HFF-Myc (cell line): ENCODE measurements at places on chromosomes 13 and 19.

GRCh38 chr19:51799034-51799773 lies 4.2 kb downstream of the FPR3 start:
- peak; percentile 90 for DNase-seq

- peak; percentile 63 for DNase-seq
Measured at GRCh38 chr19:10315335-10316214, at the start of gene FDX2. Gene FDX2, minus strand, starts transcription at chr19:10316015. Its CDS starts 19 bp downstream, at chr19:10315996.

- no peak for DNase-seq
Measured at GRCh38 chr13:30847650-30848307, 58.3 kb upstream of the MEDAG start.

DNA sequence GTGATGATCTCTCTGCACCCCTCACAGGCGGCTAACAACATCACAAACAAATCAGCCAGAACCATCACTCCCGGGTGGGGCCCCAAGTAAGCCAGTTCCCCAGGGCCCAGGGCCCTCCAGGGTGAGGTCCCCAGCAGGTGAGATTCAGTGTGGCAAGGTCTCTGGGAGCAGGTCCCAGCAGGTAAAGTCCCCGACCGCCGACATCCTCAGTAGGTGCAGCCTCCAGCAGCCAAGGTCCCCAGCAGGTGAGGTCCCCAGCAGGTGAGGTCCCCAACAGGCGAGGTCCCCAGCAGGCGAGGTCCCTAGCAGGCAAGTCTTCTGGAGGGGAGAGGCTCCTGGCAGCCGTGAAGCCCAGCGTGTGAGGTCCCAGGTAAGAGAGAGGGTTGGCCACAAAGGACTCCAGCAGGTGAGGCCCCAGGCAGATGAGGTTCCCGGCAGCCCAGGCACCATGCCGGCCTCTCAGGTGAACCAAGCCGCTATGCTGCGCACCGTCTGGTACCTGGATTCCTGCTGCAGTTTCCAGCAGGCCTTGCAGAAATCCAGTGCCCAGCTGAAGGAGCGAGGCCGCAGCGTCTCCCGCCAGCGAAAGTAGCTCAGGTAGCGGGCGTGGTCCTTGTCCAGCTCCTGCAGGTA lies 3.9 kb upstream of the FUT6 start:
- no peak for DNase-seq

- no peak for DNase-seq
Measured at GRCh38 chr19:56319991-56320390, 5.4 kb upstream of the ZSCAN5A start.

- no peak for DNase-seq
Measured at GRCh38 chr13:45051315-45051714, 62.0 kb downstream of the GPALPP1 start.

GRCh38 chr19:19537075-19538048 lies 703 bp upstream of the CILP2 start:
- DNase-seq: no peak

- no peak for DNase-seq
Measured at GRCh38 chr19:7440188-7440975, 48.5 kb downstream of the PEX11G start.

GRCh38 chr19:12647490-12648071 lies 19.0 kb downstream of the MAN2B1 start:
- no peak for DNase-seq

- DNase-seq: no peak
Measured at GRCh38 chr13:39481491-39481890, 121.5 kb downstream of the LHFPL6 start.

GRCh38 chr13:48159826-48160225 lies 64.9 kb upstream of the MED4 start:
- DNase-seq: no peak

- no peak for DNase-seq
Measured at GRCh38 chr19:49430172-49430677, 5.0 kb downstream of the GFY start.

- DNase-seq: no peak
Measured at GRCh38 chr13:24141333-24141910, 19.1 kb upstream of the SPATA13 start.
